ENCODE measurements at places on chromosomes 6 and 20. TPM values are rescaled to one million over a fixed set of nuclear protein-coding genes. Genes with fewer than 3 reads are reported as not detected.

The USP49 gene
- 2.0 TPM for total RNA-seq

The ZFP64 gene
- 23.9 TPM for total RNA-seq

The RPP40 gene
- 9.2 TPM for total RNA-seq

The PEX6 gene
- 53.9 TPM for total RNA-seq

The CD109 gene
- 18.6 TPM for total RNA-seq

The LATS1 gene
- 4.9 TPM for total RNA-seq

The DCDC2 gene
- 0.14 TPM for total RNA-seq

The TBXT gene
- not detected for total RNA-seq

The PCED1A gene
- total RNA-seq: 26.6 TPM

The IBTK gene
- total RNA-seq: 62.8 TPM

The FUCA2 gene
- 54.9 TPM for total RNA-seq

The SLC52A3 gene
- total RNA-seq: not detected

The LAMA2 gene
- total RNA-seq: 262 TPM

The DSE gene
- 229 TPM for total RNA-seq

The VSTM2L gene
- 1.1 TPM for total RNA-seq

The ANGPT4 gene
- not detected for total RNA-seq

The LST1 gene
- not detected for total RNA-seq

The PIM1 gene
- 44.7 TPM for total RNA-seq

The SEL1L2 gene
- not detected for total RNA-seq

The TDRD6 gene
- total RNA-seq: 0.46 TPM

The PLEKHG1 gene
- 2.7 TPM for total RNA-seq

The FKBP1A gene
- 97.1 TPM for total RNA-seq

The OOEP gene
- not detected for total RNA-seq

The LY6G6F gene
- total RNA-seq: not detected

The OTOR gene
- total RNA-seq: not detected

The ABHD16B gene
- total RNA-seq: not detected

The NANP gene
- total RNA-seq: 6.3 TPM

The SCAND1 gene
- total RNA-seq: 58.3 TPM

The VGLL2 gene
- not detected for total RNA-seq

The EYS gene
- total RNA-seq: 0.28 TPM

The TBC1D32 gene
- 12.1 TPM for total RNA-seq

The CPNE5 gene
- total RNA-seq: 0.55 TPM

The RNF182 gene
- total RNA-seq: 0.28 TPM

The CRIP3 gene
- not detected for total RNA-seq

The GOPC gene
- 51.6 TPM for total RNA-seq

The HLA-DOB gene
- 0.14 TPM for total RNA-seq

The PLCB4 gene
- 2.0 TPM for total RNA-seq

The KCNK15 gene
- total RNA-seq: 0.28 TPM

The DDO gene
- total RNA-seq: 1.3 TPM

The HCK gene
- total RNA-seq: not detected

The CTCFL gene
- not detected for total RNA-seq

The PDYN gene
- not detected for total RNA-seq

The REM1 gene
- not detected for total RNA-seq

The KCNG1 gene
- 16.7 TPM for total RNA-seq

The JPH2 gene
- 0.43 TPM for total RNA-seq

The TRMT11 gene
- 19.0 TPM for total RNA-seq

The SNAP91 gene
- under 0.01 TPM for total RNA-seq

The CST2 gene
- 0.71 TPM for total RNA-seq

The SNAI1 gene
- 0.92 TPM for total RNA-seq

The PDE7B gene
- 58.1 TPM for total RNA-seq

The ULBP1 gene
- total RNA-seq: under 0.01 TPM

The KHDC1 gene
- 2.6 TPM for total RNA-seq

The BPI gene
- not detected for total RNA-seq

The KATNA1 gene
- total RNA-seq: 31.6 TPM

The SHLD1 gene
- 3.1 TPM for total RNA-seq

Measured in smooth muscle cell of bladder (primary cell).